Vagina (tissue), 2 donors: ENCODE measurements at places on chromosomes 4 and X.

DNA sequence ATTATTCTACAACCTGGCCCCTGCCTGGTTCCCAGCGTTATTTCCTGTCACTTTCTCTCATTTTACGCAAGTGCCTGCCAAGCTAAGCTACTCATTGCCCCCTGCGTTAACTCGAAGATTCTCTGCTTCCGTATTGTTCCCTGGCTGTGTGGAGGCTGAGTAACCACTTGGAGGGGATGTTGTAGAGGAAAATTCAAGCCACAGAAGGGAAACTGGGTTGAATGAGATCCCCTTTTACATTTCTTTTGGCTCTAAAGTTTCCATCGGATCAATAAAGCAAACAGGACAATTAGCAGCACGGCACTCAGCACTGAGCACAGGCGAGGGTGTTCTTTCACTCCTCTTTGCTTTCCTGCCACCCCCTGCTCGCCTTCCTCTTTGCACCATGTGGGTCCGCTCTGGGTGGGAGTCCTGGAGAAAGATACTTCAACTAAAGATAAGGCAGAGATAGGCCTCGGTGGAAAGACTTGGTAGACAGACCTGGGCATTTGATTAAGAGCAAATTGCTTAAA is 4.2 kb upstream of the TMSB4X start:
- no peak for DNase-seq

DNA sequence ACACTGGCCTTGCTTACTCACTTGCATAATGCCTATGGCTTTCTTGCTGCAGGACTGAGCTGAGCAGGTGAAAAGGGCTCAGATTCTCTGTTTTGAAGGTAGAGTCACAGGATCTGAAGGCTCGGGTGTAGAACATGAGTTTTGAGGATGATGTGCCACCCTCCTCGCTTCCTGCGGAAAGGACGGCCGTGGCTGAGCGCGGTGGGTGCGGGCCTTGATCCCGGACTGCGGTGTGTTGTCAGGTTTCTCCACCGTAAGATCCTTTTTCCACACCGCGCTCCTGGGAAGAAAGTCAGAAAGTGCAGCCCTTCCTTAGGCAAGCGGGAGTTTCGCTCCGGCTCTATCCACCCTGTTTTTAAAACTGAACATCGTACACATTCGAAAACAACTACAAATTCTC is 36.2 kb downstream of the ZFP42 start:
- no peak for DNase-seq

GRCh38 chr4:89134775-89135319 is 23.5 kb downstream of the TIGD2 start:
- no peak for DNase-seq

GRCh38 chrX:105126201-105126600 is 94.3 kb downstream of the TEX13A start:
- DNase-seq = no peak

DNA sequence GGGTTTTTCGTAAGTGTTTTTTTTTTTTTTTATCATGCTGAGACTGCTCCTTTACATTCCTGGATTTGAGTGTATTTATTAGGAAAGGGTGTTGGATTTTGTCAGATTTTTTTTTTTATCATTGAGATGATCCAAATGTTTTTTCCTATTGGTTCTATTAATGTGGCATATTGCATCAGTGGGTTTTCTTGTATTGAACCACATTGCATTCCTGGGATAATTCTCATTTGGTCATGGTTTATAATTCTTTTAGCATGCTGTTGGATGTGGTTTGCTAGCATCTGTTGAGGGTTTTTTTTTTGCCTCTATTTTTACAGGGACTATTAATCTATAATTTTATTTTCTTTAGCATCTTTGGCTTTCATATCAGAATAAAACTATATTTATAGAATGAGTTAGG is 28.8 kb downstream of the COL4A5 start:
- no peak for DNase-seq

DNA sequence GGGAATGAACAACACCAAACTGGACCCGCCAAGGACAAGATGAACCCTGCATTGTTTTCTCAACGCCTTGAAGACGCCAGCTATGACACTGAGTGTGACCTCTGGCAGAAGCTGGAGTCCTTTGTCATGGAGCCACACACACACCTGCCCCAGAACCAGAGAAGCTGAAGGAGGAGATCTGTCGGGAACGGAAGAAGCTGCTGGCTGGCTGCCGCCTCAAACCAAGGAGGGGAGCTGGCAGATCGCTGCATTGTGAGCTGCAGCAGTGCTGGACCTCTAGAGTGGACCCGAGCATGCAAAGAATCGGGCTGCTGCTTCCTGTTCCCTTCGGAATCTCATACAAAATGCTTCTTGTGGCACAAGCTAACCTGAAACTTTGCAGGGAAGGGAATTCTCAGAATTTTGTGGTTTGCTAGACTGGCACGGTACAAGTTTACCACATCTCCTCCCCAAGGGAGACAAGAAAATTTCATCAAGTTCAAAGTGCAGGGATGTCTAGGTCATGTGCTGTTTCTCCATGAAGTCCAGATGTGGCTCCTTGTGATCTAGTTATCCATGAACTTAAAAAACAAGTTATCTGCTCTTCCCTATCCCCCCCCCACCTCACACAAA is 23.4 kb upstream of the GLRB start:
- DNase-seq = no peak

GRCh38 chr4:93080316-93080715 is 748.2 kb upstream of the ATOH1 start:
- no peak for DNase-seq
